NB4 (cell line): ENCODE measurements at places on chromosomes 4 and X.

DNA sequence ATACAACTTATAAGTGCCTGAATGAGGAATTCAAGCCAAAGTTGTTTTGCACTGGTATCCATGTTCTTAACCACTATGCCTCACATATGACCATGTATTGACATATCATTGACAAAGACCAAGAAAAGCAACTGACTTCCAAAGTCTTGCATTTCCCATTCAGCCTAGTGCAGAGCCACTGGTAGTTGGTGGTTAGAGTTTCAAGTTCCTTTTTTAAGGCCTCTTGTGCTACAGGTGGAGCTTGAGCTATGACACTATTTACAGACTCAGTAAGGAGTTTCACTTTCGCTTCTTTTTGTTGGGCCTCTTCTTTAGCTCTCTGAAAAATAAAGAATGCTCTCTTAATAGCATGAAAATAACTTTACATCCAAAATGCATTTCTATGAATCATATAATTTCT, 763.0 kb downstream of the DMD start:
- DNase-seq: peak; percentile 63

- DNase-seq: no peak
Observed at GRCh38 chr4:36712013-36712412, 430.6 kb downstream of the DTHD1 start.

DNA sequence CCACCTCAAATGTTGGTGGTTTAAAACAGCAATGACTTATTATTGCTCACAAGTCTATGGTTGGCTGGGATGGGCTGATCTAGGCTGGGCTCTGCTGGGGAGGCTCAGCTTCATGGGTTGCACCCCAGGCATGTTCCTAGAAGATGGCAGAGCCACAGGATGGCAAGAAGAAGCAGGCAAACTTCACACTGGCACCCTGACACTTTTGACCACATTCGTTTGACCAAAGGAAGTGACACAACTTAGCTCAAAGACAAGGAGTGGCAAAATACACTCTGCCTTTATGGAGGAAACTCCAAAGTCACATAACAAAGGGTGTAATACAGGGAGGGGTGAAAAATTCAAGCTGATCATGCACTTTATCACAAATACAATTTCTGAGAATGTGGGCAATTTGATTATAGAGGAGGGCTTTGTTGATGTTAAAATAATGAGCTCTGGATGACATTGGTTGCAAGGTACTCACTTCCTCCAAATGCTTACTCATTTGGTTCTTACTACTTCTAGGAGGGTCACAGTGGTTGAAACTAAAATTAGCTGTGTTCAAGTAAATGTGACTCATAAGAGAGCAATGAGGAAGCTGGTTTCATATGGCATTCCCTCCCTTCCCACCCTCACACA, 249.2 kb upstream of the RPS6KA3 start:
- DNase-seq: peak; percentile 88

DNA sequence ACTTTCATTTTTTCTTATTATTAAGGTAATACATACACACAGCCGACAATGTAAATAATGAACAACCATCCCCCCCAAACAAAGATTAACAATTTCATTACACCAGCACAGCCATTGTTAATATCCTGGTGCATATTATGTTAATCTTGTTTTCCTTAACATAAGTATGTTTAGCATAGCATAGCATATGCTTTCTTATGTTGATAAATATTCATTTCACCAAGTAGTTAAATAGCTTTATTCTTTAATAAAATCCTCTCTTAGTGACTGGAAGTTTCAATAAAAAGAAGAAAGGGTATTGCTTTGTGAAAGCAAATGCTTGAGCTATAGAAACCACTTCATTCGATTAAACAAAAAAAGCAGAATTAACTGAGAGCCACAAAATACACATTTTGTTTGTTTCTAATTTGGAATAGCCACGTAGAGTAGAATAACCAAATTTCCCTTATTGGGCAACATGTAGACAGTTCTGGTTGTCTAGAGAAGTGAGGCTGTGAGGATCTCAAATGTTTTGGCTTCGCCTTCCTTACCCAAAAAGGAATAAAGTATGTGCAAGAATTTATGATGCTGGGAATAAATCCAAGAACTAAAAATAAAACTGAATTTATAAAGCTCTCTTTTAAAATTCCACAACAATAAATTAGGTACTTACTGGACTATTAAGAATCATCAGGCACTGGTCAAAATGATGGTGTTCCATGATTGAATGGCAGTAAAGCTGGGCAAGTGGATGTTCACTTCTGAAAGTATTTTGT, 118.0 kb downstream of the PDE5A start:
- no peak for DNase-seq

DNA sequence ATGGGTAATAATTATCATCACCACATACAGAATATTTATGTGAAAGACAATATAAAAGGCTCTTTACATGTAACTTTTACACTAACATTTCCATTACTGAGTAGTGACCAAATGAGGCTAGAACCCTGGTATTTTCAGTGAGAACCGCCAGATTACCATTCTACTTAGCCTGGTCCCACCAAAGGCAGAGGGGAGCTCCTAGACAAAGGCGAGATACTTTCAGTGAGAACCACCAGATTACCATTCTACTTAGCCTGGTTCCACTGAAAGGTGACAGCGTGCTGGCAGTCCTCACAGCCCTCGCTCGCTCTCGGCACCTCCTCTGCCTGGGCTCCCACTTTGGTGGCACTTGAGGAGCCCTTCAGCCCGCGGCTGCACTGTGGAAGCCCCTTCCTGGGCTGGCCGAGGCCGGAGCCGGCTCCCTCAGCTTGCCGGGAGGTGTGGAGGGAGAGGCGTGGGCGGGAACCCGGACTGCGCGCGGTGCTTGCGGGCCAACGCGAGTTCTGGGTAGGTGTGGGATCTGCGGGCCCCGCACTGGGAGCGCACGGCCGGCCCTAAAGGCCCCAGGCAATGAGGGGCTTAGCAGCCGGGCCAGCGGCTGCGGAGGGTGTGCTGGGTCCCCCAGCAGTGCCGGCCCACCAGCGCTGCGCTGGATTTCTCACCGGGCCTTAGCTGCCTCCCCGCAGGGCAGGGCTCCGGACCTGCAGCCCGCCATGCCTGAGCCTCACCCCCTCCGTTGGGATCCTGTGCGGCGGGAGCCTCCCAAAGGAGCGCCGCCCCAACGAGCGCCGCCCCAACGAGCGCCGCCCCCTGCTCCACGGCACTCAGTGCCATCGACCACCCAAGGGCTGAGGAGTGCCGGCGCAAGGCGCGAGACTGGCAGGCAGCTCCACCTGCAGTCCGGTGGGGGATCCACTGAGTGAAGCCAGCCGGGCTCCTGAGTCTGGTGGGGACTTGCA, 1276.1 kb downstream of the PCDH7 start:
- DNase-seq: peak; percentile 84

DNA sequence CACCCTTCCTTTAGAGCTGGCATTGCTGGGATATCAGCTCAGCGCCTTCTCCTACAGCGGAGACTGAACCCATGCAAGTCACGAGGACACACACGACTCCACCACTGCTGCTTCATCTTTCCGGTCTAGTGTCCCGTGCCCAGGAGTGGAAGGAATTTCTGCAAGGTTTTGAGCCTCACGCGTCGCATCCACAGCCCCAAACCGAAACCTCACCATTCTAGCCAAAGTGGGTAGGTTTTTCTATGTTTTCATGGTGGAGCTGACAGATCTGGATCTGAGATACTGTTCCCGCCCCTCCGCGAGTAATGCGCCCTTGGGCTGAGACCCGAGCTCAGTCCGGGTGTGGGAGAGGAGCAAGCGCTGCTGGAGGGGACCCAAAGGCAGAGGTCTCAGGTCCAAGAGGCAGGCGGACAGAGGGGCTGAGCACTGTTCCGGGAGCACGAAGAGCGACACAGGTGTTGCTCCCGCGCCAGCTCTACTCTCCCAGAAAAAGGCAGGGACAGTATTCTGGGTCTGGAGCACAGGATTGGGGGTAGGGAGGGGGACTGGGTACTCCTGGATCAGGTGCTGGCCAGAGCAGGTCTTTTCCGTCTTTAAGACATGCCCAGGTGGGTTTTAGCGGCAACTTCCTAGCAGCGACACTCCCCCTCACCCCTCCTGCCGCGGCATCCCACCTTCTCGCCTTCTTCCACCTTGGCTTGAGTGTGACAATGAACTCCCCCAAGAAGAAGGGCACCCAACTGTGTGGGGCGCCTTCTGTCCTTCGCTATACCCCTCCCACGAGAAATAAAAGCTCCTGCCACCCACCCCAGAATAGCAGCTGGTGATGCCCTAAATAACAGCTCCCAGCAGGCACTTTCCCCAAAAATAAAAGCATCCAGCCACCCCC, 1.8 kb downstream of the EPHA5 start:
- DNase-seq: no peak

DNA sequence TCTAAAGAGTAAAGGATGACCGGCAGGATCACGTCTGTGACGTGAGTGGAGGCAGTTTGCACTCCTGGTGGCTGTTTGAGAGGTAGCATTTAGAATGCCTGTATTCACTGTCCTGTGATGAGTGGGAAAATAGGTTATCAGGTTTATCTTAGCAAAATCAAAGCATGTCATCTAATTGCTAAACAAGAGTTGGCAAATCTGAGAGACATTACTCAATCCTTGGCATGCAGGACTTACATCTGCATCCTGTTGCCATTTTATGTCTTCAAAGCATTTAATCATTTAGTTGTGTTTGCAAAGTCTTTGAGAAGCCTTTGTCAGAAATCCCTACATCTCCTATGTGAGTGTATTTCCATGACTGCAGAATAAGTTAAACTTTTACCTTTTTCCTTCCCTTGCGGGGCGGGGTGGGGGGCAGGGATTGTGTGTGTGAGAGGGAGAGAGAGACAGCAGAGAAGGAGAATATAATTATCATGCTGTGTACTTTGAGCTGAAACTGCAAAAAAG, 41.4 kb upstream of the MSANTD1 start:
- DNase-seq: peak; percentile 30

DNA sequence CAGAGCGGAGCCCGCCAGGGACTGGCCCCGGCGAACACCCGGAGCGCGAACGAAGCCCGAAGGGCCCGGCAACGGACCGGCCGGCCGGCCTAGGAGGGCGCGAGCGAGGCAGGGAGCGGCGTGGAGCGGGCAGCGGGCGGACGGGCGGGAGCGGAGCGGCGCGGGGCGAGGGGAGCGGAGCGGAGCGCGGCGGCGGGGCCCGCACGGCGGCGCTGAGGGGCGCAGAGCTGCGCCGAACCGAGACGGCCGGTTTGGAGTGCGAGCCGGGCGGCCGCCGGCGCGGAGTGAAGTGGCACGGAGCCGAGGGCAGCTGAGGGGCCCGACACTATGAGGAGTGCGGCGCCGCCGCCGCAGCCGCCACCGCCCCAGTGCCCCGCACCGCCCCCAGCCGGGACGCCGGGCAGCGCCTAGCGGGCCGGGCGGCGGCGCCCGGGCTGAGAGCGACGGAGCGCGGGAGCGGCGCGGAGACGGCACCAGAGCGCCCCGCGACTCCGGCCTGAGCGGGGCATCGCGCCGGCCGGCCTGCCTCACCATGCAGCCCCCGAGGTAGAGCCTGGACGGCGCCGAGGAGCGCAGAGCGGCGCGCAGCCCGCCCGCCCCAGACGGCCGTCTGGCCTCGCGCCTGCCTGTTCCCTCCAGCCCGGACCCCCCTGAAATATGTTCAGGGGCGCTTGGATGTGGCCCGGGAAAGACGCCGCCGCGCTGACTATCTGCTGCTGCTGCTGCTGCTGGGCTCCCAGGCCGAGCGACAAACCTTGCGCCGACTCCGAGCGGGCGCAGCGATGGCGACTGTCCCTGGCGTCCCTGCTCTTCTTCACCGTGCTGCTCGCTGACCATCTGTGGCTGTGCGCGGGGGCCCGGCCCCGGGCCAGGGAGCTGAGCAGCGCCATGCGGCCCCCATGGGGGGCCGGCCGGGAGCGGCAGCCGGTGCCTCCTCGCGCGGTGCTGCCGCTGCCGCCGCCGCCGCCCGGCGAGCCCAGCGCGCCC, 793 bp downstream of the NALF2 start:
- no peak for DNase-seq

- DNase-seq: no peak
Observed at GRCh38 chr4:65069177-65069576, 601.1 kb downstream of the EPHA5 start.

DNA sequence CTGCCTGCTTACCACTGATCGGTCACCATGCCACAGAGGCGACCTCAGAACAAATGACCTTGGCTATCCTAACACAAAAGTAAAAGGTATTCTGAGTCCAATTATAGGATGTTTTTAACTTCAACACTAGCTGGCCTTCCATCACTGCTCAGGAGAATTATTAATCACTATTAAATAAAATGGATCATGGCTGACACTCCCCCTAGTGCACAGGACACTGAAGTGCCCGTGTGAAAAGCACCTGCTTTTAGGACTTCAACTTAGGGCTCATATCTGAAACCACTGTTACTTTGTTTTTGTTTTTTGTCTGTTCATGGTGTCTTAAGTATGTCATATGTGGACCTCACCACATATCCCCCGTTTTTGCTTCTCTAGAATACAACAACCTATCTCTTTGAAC, 33.9 kb downstream of the STX18 start:
- DNase-seq: no peak

DNA sequence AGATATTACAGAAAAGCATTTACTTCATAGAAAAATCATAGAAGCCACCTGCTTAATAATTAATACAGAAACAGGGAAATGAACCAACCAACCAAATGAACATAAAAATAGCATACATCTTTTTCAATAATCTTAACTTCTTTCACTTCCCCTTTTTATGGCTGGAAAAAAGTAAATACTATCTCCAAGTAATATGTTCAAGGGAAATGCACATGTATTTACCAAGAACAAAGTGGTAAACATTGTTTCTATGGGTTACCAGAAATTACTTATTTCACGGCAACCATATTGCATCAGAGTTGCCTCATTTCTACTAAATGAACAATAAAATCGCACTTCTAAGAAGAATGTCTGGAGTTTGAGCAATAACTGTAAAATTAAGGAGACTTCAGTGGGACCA, 321.3 kb downstream of the TMA16 start:
- no peak for DNase-seq

- DNase-seq: peak; percentile 95
Observed at GRCh38 chr4:306551-306961, 1.3 kb upstream of the ZNF732 start.

- no peak for DNase-seq
Observed at GRCh38 chr4:139625482-139625881, 40.1 kb upstream of the MGST2 start.

DNA sequence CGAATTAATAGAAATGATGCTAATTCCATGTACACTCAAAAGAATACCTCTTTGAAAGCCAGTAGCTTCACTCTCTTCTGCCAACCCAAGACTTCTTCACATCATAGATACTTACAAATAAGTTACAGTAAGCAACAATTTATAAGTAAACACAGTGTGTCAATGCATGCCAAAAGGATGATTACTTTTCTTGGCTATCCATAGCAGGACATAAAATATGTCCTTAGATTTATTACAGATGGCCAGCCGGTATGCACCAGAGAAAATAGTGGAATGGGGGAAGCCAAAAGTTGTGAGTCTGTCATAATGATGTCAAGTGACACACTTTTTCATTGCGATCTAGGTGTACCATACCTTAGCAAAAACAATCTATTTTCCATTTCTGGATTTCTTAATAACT, 631 bp upstream of the BMX start:
- DNase-seq: no peak

- DNase-seq: no peak
Observed at GRCh38 chr4:155738548-155738947, 20.3 kb upstream of the GUCY1B1 start.

- DNase-seq: no peak
Observed at GRCh38 chrX:69163936-69164741, 1.1 kb downstream of the PJA1 start.
